A549 treated with CORT108297 at 1 μM for 4 hours (cell line): ENCODE measurements at places on chromosomes 1 and 21. TPM values are rescaled to one million over a fixed set of nuclear protein-coding genes. Genes with fewer than 3 reads are reported as not detected.

The RGS4 gene
- total RNA-seq, result 0.13 to 0.23 TPM in 2 of 5 replicates, not detected in the others

The NPR1 gene
- 0.82 to 1.1 TPM (median 1.0 TPM) in 5 replicates for total RNA-seq

The LRRIQ3 gene
- total RNA-seq, result 0.51 to 0.91 TPM (median 0.73 TPM) in 5 replicates

The TFF2 gene
- not detected in 5 replicates for total RNA-seq

The SIK1 gene
- 8.7 to 21.2 TPM (median 15.9 TPM) in 5 replicates for total RNA-seq

The CAMK1G gene
- total RNA-seq, result 0.14 to 0.37 TPM (median 0.30 TPM) in 5 replicates

The RBP7 gene
- total RNA-seq, result 5.2 to 6.5 TPM (median 6.0 TPM) in 5 replicates

The ADORA1 gene
- total RNA-seq, result 0.85 to 1.3 TPM (median 1.1 TPM) in 5 replicates

The KCNH1 gene
- 2.1 to 3.5 TPM (median 2.6 TPM) in 5 replicates for total RNA-seq

The C1orf87 gene
- not detected in 5 replicates for total RNA-seq

The CR1L gene
- 0.16 TPM in 1 of 5 replicates, not detected in the others for total RNA-seq

The THEM4 gene
- 12.2 to 13.7 TPM (median 13.4 TPM) in 5 replicates for total RNA-seq

The CALML6 gene
- 0.15 to 0.39 TPM (median 0.24 TPM) in 5 replicates for total RNA-seq

The SLFNL1 gene
- total RNA-seq, result 0.02 to 0.09 TPM (median 0.05 TPM) in 4 of 5 replicates, not detected in the other

The CDKN2C gene
- 11.3 to 13.4 TPM (median 11.8 TPM) in 5 replicates for total RNA-seq

The DMBX1 gene
- 0.68 to 1.3 TPM (median 1.2 TPM) in 5 replicates for total RNA-seq

The TMCO1 gene
- total RNA-seq, result 158 to 191 TPM (median 161 TPM) in 5 replicates

The KLF17 gene
- 0.27 to 0.50 TPM (median 0.34 TPM) in 5 replicates for total RNA-seq

The OR6Y1 gene
- total RNA-seq, result not detected in 5 replicates

The SERPINC1 gene
- 0.06 to 0.23 TPM (median 0.09 TPM) in 4 of 5 replicates, not detected in the other for total RNA-seq

The IGSF5 gene
- total RNA-seq, result not detected in 5 replicates

The ATP1A4 gene
- total RNA-seq, result not detected in 5 replicates

The RNU1-3 gene
- 11.7 TPM in 1 of 5 replicates, not detected in the others for total RNA-seq

The FOXO6 gene
- 0.43 to 0.71 TPM (median 0.62 TPM) in 5 replicates for total RNA-seq

The SH3BGR gene
- total RNA-seq, result 0.95 to 1.2 TPM (median 1.2 TPM) in 5 replicates

The CHI3L2 gene
- 0.20 to 0.51 TPM (median 0.36 TPM) in 5 replicates for total RNA-seq

The MAP3K7CL gene
- 1.5 to 2.2 TPM (median 1.8 TPM) in 5 replicates for total RNA-seq

The TRIM58 gene
- total RNA-seq, result not detected in 5 replicates

The TLR5 gene
- total RNA-seq, result 0.04 to 0.23 TPM (median 0.13 TPM) in 5 replicates

The LBR gene
- total RNA-seq, result 36.9 to 43.0 TPM (median 39.8 TPM) in 5 replicates

The KCNJ9 gene
- 0.02 TPM in 1 of 5 replicates, not detected in the others for total RNA-seq

The ROR1 gene
- total RNA-seq, result 8.9 to 11.1 TPM (median 10.1 TPM) in 5 replicates

The NCAM2 gene
- not detected in 5 replicates for total RNA-seq

The LRRC42 gene
- total RNA-seq, result 25.4 to 27.9 TPM (median 27.3 TPM) in 5 replicates

The F13B gene
- 0.05 to 0.08 TPM (median 0.06 TPM) in 4 of 5 replicates, not detected in the other for total RNA-seq

The CHD1L gene
- total RNA-seq, result 31.7 to 35.4 TPM (median 32.3 TPM) in 5 replicates

The CD1B gene
- total RNA-seq, result not detected in 5 replicates

The RNU1-4 gene
- 11.7 TPM in 1 of 5 replicates, not detected in the others for total RNA-seq

The CDCA8 gene
- 45.8 to 49.2 TPM (median 46.8 TPM) in 5 replicates for total RNA-seq

The KCNC4 gene
- 2.5 to 4.4 TPM (median 3.9 TPM) in 5 replicates for total RNA-seq

The MCOLN2 gene
- total RNA-seq, result 2.0 to 2.9 TPM (median 2.5 TPM) in 5 replicates

The DNAJC28 gene
- 0.10 to 0.63 TPM (median 0.34 TPM) in 5 replicates for total RNA-seq

The AJAP1 gene
- 0.01 to 0.02 TPM in 2 of 5 replicates, not detected in the others for total RNA-seq

The NOC2L gene
- 68.1 to 89.5 TPM (median 86.3 TPM) in 5 replicates for total RNA-seq
